ENCODE measurements at places on chromosomes 3 and 15. TPM values are rescaled to one million over a fixed set of nuclear protein-coding genes. Genes with fewer than 3 reads are reported as not detected.

The CD96 gene
- under 0.01 TPM for total RNA-seq

The VIPR1 gene
- total RNA-seq: not detected

The AP3B2 gene
- 0.17 TPM for total RNA-seq

The UBR1 gene
- 45.6 TPM for total RNA-seq

GRCh38 chr3:155026999-155027591 lies 53.0 kb upstream of the MME start:
- no peaks in the 10 kb centered on the region for H3K27me3 ChIP-seq
- H3K27ac ChIP-seq: no peak overlapping the region
- H3K4me1 ChIP-seq: peaks cover 2% of the 10 kb centered on the region

DNA sequence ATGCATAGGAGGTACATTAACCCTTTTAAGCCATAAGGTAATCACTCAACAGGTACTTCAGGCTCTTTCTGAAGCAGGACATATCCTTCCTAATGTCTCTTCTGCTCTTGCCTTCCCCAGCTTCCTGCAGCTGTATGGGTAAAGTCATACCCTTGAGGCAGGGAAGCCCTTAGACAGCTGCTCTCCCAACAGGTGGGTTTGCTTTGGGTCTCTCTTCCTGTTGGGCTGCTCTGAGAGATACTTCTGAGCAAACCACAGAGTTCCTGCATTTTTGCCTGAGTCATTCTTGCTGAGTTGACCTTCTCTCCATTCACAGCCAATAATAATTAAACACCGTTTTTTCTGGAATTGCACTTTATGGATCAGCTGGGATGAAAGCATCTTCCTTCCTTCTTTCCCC lies 2.0 kb upstream of the TRAT1 start:
- no peaks in the 10 kb centered on the region for H3K27me3 ChIP-seq
- H3K4me1 ChIP-seq: no peaks in the 10 kb centered on the region
- H3K27ac ChIP-seq: no peak overlapping the region
- H3K4me3 ChIP-seq: no peak overlapping the region
- no peak for DNase-seq

GRCh38 chr3:194272861-194273742 lies 78.0 kb downstream of the CPN2 start:
- no peaks in the 10 kb centered on the region for H3K27me3 ChIP-seq
- DNase-seq: no peak
- no peak overlapping the region for H3K4me3 ChIP-seq
- H3K36me3 ChIP-seq: no peaks in the 10 kb centered on the region
- no peak overlapping the region for H3K27ac ChIP-seq
- peaks cover 14% of the 10 kb centered on the region for H3K4me1 ChIP-seq
